Bladder microvascular endothelial cell (primary cell): ENCODE measurements at places on chromosomes 7 and 10. TPM values are rescaled to one million over a fixed set of nuclear protein-coding genes. Genes with fewer than 3 reads are reported as not detected.

PAXIP1 gene
- total RNA-seq, result 4.4 and 9.6 TPM in 2 replicates

SH2B2 gene
- 0.97 and 1.2 TPM in 2 replicates for total RNA-seq

NUPR2 gene
- not detected in 2 replicates for total RNA-seq

NAT16 gene
- not detected in 2 replicates for total RNA-seq

SKAP2 gene
- 9.9 and 25.1 TPM in 2 replicates for total RNA-seq
